ENCODE measurements at places on chromosomes 13 and 19.
A peak's percentile ranks its signal among the peaks of the same experiment; 100 is the strongest.

GRCh38 chr19:10018786-10019185 is 5.5 kb downstream of the RDH8 start:
- DNase-seq: no peak

DNA sequence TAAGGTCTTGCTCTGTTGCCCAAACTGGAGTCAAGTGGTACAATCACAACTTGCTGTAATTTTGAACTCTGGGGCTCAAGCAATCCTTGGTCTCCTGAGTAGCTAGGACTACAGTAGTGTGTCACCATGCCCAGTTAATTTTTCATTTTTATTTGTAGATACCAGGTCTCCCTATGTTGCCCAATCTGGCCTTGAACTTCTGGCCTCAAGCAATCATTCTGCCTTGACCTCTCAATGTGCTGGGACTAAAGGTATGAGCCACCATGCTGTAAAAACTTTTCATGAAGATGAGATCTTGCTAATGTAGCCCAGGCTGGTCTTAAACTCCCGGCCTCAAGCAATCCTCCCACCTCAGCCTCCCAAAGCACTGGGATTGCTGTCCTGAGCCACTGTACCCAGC is 15.1 kb upstream of the NAA16 start:
- no peak for DNase-seq

GRCh38 chr19:35790981-35791813 is 15.8 kb downstream of the ARHGAP33 start:
- no peak for DNase-seq

DNA sequence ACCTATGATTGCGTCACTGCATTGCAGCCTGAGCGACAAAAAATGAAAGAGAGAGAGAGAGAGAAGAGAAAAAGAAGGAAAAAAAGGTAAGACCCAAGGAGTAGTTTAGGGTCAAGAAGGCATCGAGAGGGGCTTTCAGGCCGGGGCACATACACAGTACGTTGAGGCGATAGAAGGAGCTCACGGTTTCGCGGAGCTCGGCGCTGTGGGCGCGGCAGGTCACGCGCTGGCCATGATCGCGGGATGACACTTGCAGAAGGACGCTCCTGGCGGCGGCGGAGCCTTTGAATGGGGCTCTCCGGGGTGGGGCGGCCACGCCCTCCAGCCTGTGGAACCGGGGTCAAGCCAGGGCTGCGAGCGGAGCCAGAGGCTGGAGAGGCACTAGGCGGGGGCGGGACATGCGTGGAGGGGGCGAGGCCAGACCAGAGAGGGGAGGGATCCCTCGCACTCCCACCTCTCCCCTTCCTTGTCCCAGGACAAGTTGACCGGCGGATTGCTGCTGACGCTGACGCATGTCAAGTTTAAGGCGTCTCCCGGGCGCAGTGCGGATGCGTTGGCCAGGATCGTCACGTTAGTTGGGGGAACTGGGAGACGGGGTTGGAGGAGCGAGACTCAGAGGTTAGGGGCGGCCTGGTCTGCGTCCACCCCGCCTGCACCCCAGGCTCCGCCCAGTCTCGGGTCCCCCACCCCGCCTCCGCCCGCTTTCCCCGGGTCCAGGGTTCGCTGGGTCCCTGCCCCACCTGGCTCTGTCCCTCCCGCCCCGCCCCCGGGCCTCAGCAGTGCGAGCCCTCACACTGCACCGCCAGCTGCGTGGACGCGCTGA is 6.9 kb downstream of the NPHS1 start:
- DNase-seq: no peak

DNA sequence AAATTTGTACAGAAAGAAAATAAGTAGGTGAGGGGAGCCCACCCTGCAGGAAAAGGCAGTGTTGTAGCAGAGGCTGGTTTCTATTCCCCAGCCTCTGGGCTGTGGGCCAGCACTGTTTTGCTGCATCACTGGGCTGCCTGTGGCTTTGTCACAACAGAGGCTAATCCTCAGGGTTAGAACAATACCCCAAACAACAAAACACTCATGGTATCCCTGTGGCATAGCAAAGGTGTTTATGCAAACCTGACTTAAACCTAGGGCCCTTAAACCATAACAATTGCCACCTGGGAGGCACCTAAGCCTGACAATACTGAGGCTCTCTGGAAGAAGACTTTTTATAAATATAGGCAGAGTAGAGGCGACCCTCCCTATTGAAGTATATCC is 314.7 kb downstream of the OLFM4 start:
- DNase-seq: no peak

DNA sequence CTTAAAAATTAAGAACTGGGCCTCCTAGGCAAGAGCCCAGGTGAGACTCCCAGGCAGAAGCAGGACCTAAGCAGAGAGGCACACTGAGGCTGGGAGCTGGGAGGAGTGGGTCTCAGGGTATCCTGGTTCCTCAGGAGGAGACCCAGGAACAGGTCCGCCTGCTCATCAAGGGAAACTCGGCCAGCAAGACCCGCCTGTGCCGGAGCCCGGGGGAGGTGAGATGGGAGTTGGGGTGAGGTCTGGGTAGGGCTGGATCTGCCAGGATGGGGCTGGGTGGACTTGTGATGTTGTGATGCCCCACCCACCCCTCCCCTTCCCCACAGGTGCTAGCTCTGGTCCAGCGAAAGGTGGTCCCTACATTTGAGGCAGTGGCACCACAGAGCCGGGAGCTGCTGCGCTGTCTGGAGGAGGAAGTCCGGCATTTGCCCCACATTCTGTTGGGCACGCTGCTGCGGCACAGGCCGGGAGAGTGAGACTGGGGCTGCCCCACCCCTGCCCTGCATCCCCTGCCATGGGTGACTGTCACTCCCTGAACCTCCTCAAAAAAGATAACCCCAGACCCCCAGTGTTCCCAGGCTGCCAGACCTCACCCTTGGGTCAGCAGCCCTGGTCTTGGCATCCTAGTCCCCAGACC is 6.9 kb downstream of the HAUS5 start:
- DNase-seq: no peak

DNA sequence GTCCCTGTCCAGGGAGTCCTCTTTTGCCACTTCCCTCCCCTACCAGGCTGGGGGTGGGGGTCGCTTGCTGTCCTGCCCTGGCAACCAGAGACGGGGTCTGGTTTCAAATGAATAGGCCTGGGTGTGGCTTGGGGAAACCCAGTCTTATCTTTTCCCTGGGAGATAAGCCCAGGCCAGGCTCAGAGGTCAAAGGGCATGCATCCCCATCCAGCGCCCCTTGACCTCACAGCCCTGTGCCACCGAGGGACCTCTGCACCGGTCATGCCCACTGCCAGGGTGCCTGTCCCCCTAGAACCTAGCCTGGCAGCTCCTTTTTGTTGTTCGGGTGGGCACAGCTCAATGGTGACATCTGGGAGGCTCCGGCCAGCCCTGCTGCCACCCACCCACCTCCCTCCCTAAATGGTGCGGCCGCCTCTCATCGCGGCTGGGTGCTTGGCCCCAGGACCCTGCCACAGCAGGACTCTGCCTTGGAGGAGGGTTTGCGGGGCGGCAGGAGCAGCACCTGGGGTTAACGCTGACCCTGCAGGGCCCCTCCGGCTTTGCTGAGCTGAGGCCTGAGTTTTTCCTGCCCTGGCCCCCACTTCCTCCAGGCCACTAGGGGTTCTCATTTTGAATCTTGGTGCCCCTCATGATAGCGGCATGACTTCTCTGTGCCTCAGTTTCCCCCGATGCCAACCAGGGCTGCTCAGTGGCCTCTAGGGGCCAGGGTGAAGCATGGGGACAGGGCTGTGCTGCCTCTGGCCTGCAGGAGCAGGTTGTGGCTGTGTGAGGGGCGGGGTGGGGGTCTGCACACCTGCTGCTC is 2.9 kb upstream of the CERS1 start:
- no peak for DNase-seq

- DNase-seq: peak; percentile 91
These were observed 48.6 kb upstream of the WASF3 start for GRCh38 chr13:26508885-26509284.

- DNase-seq: no peak
These were observed 8.4 kb downstream of the PLEKHF1 start for GRCh38 chr19:29673451-29674371.

DNA sequence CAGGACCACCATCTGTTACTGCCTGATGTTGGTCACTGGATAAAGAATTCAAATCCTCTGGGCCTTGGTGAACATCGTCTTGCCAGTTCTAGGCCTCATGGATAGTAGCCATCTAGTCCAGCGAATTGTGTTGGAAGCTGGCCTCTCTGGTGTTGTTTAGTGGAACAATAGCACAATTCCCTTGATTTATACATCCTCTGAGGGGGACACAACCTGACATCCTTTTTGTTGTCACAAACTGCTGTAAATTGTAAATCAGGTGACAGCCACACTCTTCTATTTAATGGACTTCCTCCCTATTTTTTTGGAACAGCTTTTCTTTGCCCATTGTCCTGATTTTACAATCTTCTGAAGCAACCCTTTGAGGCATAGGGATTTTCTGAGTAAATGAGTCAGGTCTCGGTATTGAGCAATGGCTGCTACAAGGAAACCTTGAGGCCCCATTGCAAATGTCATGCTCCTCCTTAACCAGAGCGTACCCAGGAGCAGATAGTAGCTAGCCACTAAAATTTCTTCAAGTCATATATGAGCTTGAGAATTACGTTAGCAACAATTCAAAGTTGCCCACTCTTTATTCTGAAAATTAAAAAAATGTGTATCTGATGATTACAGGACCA is 263.3 kb downstream of the COG6 start:
- DNase-seq: peak; percentile 44

GRCh38 chr19:32675720-32676185 is at the start of gene RGS9BP:
Gene RGS9BP, plus strand, starts transcription at chr19:32675848. Its CDS starts 416 bp downstream, at chr19:32676264.
- DNase-seq: peak; percentile 66

GRCh38 chr19:39192846-39193245 is 3.9 kb upstream of the NCCRP1 start:
- DNase-seq: peak; percentile 4

DNA sequence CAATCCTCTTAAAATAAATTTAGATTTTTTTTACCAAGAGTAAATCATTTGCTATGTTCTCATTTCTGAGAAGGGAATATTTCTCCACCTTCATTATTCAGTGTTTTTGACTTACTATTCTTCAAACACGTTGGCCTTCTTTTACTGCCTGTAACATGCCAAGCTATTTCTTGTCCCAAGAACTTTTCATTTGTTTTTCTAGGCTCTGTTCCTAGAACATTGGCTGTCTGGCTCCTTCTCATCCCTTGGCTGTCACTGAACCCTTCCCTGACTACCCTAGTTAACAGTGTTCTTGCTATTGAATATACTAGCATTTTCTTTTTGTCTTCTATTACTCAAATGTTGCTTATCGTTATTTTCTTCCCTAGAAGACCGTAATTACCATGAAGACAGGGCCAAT is 248.1 kb downstream of the ITGBL1 start:
- DNase-seq: peak; percentile 82

- DNase-seq: no peak
These were observed 16.0 kb downstream of the SPATA13 start for GRCh38 chr13:24176351-24177101.

DNA sequence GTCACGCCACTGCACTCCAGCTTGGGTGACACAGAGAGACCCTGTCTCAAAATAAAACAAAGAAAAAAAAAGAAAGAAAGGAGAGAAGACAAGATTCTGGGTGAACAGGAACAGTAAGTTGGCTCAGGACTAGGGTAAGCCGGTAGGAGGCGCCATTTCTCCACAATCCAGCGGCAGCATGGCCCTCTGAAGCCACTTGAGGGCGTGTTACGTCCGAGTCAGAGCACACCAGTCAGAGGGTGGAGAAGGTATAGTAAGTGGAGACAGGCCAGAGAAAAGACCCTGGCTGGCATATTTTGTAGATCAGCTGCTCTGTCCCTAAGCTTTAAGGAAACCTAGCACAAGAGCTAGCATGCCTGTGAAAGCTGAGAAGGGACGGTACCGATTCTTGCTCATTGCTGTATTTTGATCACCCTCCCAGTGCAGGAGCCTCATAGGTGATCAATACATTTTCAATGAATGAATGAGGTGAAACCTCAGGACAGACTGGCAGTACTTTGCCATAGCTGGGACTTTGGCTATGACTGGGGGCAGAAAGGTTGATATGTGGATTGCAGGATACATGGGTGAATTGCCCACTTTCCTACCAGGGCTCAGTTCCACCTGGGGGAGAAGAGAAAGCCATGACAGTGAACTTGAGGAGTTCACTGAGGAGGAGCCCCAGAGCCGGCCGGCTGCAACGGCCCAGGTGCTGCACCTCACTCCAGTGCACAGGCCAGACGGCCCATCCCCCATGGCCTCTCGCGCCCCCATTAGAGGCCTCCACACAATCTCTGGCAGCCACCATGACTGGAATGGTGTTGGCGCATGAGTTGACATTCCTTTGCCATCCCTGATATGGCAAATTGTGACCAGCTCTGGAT is 23.5 kb downstream of the POU2F2 start:
- peak; percentile 96 for DNase-seq

DNA sequence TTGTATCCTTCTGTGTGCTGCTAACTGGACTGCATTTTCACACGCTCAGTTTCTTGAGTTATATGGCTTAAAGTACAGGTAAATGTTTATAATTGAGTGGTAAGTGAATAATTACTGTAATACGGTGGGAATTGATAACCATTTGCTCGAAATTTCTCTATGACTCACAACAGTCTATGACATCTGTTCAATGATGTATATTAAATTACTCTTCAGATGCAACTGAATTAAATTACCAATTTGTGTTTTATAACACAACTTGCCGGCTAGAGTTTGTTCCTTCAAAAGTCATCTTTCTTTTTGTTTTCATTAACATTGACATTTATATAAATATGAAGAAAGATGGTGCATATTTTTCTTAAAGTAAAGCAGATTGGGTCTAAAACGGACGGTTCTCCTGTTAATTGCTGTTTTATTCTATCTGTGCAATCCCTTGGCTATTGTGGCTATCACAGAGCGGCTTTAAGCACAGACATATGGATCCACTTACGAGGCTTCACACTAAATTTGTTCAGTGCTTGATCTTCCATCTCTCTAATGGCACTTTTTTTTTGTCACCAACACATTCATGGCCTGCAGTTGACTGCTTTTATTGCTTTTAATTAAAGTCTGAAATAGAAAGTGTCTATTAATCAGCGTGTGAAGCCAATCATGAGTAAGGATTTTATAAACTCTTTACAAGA is 1291.6 kb upstream of the SLC10A2 start:
- no peak for DNase-seq

GRCh38 chr19:57171551-57172081 is 4.3 kb upstream of the DUXA start:
- peak; percentile 61 for DNase-seq

- DNase-seq: no peak
These were observed 7.0 kb downstream of the DPF1 start for GRCh38 chr19:38216785-38217641.

DNA sequence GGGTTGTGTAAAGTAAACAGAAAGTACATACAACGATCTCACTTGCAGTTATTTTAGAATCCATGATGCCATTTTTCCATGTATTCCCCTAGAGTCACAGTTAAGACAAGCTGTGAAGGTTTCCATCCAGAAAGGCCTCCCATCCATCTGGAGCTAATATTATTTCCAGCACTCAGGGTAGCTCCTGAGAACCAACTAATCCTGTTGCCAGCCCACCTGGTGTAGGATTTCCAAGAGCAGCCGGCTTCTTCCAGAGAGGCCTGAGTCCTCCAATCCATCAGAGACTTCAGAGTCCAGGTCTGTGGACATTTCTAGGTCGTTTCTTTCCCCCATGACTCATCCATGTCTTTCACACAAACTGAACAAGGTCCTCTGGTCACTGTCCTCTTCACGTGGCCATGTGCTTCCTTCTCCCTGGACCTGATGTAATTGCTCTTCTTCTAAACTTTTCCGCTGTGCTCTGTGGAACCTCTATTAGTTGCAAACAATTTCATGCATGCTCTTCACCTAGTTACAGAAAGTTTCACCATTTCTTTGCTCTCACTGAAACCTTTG is 270.3 kb upstream of the TMTC4 start:
- DNase-seq: no peak

- peak; percentile 54 for DNase-seq
These were observed 7.8 kb downstream of the DOT1L start for GRCh38 chr19:2171349-2172145.

GRCh38 chr13:45658586-45659235 is 43.2 kb upstream of the ERICH6B start:
- peak; percentile 25 for DNase-seq

Measured in choroid plexus epithelial cell (primary cell).